ENCODE measurements at places on chromosomes 4 and X.

DNA sequence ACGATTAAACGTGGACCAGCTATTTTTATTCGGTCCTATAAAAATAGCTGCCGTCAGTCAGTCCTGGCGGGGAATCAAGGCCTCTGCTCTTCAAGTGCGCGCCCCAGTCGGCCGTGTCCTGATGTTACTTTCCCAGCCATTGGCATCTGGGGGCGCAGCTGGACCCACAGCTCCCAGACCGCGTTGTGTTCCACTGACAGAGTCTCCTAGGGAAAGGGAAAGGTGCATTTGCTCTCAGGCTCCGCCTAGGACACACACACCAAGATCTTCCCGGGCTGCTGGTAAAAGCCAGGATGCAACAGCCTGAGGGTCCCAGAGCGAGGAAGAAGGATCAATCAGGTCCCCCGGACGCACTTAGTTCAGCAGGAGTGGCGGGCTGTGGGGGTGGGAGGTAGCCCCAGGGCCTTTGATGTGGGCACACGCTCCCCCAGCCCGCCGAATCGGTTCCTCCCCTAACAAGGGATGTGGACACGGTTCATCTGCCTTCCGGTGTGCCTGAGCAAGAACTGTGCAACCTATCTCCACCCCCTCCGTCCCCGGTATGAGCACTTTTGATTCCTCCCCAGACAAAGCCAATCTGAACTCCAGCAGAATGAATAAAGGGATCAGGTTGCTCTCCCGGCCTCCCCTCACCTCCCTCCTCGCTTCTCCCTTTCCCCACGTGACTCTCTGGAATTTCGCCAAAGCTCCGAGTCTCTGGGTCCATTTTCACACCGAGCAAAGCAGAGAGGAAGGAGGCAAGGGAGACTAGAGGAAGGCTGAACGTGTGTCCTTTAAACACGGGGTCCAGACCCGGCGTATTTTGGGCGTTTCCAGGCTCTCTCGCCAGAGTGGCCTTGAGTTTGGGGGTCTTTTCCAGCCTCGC lies 626 bp upstream of the FRAS1 start:
- peak; percentile 16 for DNase-seq

DNA sequence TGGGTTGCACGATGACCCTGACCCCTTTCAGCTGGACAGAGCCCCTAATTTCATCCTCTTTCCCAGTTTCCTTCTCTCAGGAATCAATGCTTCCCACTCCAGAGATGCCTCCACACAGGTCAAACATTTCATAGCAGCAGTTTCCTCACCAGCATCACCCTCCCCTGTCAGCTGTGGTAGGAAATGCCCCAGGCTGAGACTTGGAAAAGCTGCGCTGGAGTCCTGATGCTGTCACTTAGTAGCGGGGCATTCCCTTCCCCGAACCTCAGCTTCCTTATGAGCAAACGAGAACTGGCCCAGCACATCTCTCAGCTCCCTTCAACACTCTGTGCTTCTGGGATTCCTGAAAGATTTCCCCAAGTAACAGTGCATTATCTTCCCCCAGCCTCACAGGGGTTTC lies 2.7 kb downstream of the GJB1 start:
- no peak for DNase-seq

DNA sequence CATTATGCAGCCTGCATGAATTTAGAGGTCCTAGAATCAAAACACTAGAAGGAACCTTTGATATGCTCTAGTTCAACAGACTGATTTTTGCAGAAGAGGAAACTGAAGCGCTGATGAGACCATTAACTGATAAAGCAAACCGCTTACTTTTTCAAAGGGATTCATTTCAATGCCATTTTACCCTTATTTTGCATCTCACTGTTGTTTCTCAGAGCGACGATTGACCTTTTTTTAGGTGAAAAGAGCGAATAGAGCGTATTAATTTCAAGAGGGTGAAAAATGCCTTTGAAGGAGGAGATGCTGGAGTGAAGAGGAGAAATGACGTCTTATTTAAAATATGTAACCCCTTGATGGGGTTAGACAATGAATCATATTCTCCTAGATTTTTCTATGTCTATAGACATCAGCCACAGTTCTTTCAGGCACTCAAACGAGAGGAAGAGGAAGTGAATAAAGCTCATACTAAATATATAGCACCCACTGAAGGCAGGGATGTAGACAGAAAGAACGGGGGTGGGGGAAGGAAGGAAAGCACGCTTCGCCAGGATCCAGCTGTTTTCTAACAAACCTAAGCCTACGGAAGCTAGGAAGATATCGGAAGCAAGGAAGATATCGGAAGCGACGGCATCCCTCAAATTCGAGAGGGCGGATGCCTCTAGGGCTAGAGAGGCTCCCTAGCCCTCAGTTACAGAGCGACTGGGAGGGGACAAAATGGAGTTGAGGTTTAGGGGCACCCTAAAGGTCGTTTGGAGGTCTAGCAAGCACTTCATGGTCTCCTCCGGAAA lies 848 bp downstream of the ACSL4 start:
- DNase-seq = peak; percentile 26

- DNase-seq = no peak
These were observed 42.0 kb downstream of the SGMS2 start for GRCh38 chr4:107866726-107867125.

GRCh38 chrX:17020356-17020755 lies 73.9 kb downstream of the REPS2 start:
- DNase-seq = no peak

DNA sequence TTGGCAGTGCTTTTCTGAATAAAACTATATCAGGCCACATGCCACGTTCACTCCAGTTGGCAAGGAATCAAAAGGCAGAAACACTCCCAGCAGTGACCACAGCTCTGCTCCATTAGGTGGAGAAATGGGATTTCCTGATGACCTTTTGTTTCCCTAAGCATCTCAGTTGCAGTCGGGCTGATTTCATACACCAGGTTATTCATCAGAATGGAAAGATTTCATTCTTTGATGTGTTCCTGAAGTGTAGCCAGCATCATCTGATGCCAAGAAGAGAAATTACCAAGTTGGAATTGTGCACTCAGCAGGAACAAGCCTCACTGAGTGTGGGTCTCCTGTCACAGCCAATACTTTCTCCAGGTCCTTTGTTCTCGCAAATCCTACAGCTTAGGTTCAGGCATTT lies 193.7 kb downstream of the SPATA18 start:
- DNase-seq = no peak

DNA sequence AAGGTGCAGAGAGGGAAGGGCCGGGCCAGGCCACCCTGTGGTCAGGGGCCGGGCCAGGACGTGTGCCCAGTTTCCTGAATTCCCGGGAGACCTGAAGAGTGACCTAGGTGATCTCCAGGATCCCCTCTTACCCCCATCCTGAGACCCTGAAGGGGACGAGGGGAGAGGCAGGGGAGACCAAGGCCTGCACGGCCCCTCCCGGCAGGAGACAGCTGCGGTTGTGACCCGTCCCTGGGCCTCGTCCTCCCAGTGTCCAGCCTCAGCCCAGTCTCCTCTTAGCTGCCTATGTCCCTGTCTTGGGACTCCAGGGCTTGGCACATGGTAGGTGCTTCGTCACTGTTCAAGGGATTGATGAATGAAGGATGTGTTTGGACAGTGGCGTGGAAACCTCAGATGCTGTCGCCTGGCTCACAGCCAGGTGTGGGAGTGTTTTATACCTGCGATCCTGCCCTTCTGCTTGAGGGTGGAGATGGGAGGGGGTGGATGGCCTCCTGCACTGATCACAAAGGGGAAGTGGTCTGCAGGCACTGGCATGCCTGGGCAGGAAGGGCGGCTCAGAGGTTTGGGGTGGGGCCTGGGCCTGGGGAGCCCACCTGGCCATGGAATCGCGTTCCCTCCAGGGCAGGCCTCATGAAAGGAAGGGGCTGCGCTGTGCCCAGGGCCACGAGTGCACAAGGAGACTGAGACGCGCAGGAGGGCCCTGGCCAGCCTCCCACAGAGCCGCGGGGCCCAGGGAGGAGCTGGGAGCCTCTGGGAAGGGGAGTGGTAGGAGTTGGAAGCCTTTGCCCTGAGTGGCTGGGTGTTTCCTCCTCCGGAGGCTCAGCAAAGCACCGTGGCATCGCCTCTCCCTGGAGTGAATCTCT lies 6.9 kb downstream of the SH3TC1 start:
- DNase-seq = no peak

- peak; percentile 85 for DNase-seq
These were observed 5.6 kb downstream of the FLNA start for GRCh38 chrX:154368630-154369448.

- peak; percentile 26 for DNase-seq
These were observed 18.8 kb downstream of the SPACA5 start for GRCh38 chrX:48025561-48025960.

- DNase-seq = peak; percentile 13
These were observed 797 bp downstream of the TXLNG start for GRCh38 chrX:16786791-16787735.

GRCh38 chr4:102527695-102528283 lies 26.6 kb downstream of the NFKB1 start:
- no peak for DNase-seq

GRCh38 chr4:1512738-1513660 lies 106.8 kb upstream of the NKX1-1 start:
- no peak for DNase-seq

GRCh38 chrX:130055899-130056298 lies 54.4 kb downstream of the ELF4 start:
- DNase-seq = no peak

DNA sequence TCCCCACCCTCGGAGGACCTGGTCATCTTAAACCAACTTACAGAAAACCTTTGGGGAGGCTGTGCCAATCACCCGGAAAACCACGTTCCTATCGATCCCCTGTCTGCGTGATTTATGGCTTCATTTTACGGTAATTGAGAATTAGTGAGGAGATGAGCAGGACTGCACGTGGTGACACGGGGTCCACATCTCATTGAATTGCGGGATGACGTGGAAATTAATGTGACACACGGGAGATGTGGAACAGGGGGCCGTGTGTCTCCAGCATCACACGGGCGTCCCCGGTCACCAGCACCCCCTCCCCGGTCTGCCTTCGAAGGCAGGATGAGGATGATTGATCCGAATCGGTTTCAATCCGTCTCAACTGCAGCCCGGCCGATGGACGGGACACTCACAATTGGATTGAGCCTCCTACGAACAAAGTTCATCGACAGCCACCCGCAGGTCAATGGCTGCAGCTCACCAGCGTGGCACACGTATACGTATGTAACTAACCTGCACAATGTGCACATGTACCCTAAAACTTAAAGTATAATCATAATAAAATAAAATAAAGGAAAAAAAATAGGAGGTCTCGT lies 160.3 kb downstream of the SHOX start:
- DNase-seq = no peak
